ENCODE measurements at places on chromosomes 7 and 10.

DNA sequence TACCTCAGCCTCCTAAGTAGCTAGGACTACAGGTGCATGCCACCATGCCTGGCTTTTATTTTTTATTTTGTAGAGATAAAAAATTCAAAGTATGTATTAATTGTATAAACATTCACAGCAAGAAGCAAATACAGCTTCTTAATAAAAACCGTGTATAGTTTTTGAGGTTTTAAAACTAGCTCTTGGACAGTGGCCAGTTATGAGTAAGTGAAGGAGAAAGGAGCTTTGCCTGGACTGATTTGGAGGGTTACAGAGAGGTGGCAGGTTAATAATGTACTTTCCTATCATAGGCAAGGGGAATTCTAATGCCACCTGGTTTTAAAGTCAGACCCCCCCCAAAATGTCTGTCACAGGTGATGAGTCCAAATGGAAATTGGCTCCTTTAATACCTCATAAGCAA, 43.4 kb downstream of the ZNRF2 start:
- DNase-seq, result no peak

DNA sequence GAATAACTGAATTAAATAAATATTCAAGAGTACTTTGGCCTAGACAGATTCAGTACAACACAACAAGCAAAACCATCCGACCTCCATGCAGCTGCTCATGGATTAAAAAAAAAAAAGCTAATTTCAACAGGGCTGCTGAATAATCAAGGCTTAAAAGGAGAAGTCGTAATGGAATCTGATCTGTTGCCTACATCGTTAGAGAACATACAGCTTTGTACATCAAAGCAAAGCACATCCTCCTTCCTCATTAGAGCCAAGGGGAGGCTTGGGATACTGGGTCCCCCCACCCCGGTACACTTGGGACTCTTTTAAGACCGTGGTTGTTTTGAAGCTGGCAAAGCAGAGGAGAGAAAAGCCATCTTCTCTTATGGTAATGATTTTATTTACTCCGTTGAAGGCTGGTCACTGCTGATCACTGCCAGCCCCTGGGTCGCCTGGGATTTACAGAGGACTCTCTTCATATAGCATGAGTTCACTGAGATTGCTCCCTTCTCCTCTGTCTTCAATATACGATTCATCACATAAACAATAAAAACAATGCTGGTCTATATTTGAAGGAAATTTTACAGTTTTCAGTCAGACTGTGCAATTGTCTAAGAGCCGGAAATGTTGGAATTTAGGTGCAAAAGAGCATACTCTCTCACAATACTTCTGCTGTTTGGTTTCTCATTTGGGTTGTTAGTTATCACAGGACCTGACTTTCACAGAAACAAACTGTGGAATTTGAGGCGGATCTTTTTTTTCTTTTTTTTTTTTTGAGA, 148.8 kb downstream of the FAM107B start:
- no peak for DNase-seq

DNA sequence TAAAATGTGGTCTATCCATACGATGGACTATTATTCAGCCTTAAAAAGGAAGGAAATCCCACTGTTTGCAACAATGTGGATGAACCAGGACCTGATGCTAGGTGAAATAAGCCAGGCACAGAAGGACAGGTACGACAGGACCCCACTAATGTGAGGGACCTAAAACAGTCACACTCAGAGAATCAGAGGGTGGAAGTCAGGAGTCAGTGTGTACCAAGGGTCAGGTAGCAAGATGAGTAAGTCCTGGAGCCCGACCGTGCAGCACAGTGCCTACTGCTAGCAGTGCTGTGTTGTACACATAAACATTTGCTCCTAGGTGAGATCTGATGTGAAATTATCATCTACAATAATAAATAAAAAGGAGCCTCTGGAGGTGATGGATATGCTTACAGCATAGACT, 322.3 kb downstream of the GLRX3 start:
- no peak for DNase-seq

- peak; percentile 35 for DNase-seq
Observed at GRCh38 chr7:129072479-129073011, 17.6 kb upstream of the TNPO3 start.

GRCh38 chr7:124776153-124776552, 10.6 kb upstream of the GPR37 start:
- no peak for DNase-seq

DNA sequence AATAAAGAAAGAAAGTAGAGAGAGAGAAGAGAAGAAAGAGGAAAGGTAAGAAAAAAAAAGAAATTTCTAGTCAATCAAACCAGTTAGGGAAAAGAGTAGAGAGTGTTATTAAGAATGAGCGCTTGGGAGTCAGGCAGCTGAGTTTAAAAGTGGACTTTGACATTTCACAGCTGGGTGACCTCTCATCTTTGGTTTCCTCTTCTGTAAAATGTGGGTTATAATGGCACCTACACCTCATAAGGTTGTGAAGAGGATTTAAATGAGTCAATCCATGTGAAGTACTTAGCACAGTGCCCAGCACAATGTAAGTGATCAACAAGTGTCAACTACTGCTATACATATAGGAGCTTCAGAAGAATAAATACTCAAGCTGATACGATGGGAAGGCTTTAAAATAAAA, 12.2 kb downstream of the HOXA1 start:
- no peak for DNase-seq

GRCh38 chr7:86911659-86912058, 147.8 kb downstream of the ELAPOR2 start:
- DNase-seq, result no peak

DNA sequence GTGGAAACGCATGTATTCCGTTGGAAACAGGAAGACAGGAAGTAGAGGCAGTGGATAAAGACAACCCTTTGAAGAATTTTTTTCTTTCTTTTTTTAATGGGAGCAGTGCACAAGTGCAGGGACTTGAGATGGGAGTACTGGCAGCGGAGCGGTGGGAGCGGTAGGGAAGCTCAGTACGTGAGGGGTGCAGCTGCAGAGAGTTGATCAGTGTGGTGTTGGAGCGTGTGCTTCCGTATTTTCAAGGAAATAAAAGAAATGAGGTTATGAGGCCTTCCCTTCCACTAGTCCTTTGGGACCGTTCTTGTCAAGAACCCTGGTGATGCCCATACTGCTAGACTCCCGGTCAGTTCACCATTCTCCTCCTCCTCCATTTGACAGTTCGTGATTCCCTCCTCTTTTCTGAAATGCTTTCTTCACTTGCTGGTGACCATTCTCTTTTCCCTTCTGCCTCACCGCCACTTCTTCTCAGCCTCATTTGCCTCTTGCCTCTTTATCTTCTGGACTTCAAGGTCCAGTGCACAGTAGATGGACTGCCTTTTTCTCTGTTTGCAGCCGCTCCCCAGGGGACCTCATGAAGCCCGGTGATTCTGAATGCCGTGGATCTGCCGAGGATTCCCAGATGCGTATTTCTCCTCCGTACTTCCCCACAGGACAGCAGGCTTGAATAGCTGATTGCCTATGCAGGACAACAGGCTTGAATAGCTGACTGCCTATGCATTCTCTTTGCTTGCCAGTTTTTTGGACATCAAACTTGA, 39.1 kb upstream of the TMEM236 start:
- DNase-seq, result no peak

- DNase-seq, result no peak
Observed at GRCh38 chr7:36210291-36210922, 57.4 kb downstream of the EEPD1 start.

Measured in CD4-positive, alpha-beta T cell treated with Interleukin-15 for 1 hour (primary cell).